ENCODE measurements at places on chromosomes 2 and 18. TPM values are rescaled to one million over a fixed set of nuclear protein-coding genes. Genes with fewer than 3 reads are reported as not detected.

The REG3A gene
- total RNA-seq, result 4.1 TPM

The ASB3 gene
- 26.7 TPM for total RNA-seq

The C18orf54 gene
- 5.5 TPM for total RNA-seq

The ALPP gene
- not detected for total RNA-seq

The RND3 gene
- total RNA-seq, result 67.0 TPM

The CNTNAP5 gene
- not detected for total RNA-seq

The BUB1 gene
- total RNA-seq, result 0.84 TPM

The ANTXR1 gene
- total RNA-seq, result 358 TPM

The CHRND gene
- total RNA-seq, result not detected

The DDX18 gene
- 42.2 TPM for total RNA-seq

The CAPN14 gene
- total RNA-seq, result 0.29 TPM

The EDAR gene
- not detected for total RNA-seq

The LRATD1 gene
- total RNA-seq, result 2.0 TPM

The HNMT gene
- 82.8 TPM for total RNA-seq

The TEKT4 gene
- total RNA-seq, result not detected

The KDSR gene
- 74.3 TPM for total RNA-seq

All from aorta (tissue), 5 donors.